Ovary (tissue), 10 donors: ENCODE measurements at places on chromosomes 11 and 22.

GRCh38 chr11:14969901-14970323 lies 2.2 kb downstream of the CALCA start:
- no peak for DNase-seq

GRCh38 chr11:1834779-1835670 lies at the start of gene SYT8:
Gene SYT8 (plus strand): TSS chr11:1834990. CDS start chr11:1835106, 116 bp downstream.
- no peak for DNase-seq

GRCh38 chr11:96091476-96091875 lies 167.6 kb upstream of the MTMR2 start:
- no peak for DNase-seq

- no peak for DNase-seq
These were observed 150.7 kb upstream of the CCDC90B start for GRCh38 chr11:83436855-83437254.

GRCh38 chr11:93653571-93653970 lies 7.9 kb upstream of the CEP295 start:
- no peak for DNase-seq

DNA sequence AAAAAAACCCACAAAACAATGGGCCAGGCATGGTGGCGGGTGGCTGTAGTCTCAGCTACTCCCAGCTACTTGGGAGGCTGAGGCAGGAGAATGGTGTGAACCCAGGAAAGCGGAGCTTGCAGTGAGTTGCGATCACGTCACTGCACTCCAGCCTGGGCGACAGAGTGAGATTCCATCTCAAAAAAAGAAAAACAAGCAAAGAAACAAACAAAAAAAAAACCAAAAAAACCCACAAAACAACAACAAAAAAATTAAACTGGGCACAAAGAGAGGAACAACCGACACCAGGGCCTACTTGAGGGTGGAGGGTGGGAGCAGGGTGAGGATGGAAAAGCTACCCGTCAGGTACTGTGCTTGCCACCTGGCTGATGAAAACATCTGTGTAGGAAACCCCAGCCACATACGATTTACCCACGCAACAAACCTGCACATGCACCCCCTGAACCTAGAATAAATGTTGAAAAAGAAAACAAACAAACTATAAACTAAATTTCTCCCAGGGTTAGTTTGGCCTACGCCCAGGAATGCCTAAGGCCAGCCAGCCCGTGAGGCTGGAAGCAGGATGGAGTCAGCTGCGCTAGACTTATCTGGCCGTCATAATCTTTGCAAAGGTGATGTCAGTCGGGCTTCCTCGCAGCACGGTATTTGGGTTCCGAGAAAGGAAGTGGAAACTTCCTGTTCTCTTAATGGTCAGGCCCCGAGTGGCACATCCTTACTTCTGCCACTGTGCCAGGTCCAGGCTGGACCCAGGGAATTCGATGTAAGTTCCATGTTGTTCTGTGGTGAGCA lies 21.9 kb upstream of the CYB5R3 start:
- DNase-seq = no peak

DNA sequence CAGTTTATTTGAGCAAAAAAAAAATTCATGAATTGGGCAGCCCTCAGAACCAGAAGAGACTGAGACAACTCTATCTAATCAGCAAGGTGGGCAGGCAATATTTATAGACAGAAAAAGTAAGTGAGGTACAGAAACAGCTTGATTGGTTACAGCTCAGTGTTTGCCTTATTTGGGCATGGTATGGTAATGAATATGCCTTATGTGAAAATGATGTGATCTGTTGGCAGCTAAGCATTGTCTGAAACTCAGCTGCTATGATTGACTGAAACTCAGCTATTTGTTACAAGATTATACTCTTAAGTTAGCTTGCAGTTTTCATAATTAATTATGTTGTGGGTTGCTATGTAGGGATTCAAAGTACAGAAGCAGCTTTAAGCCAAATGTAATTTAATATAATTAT lies 127.6 kb downstream of the CNTN5 start:
- no peak for DNase-seq

GRCh38 chr11:2813141-2813908 lies 72.2 kb downstream of the CDKN1C start:
- no peak for DNase-seq
